ENCODE measurements at places on chromosomes 6 and 20.
A peak's percentile ranks its signal among the peaks of the same experiment; 100 is the strongest.

GRCh38 chr6:32974541-32975308, 6.3 kb downstream of the BRD2 start:
- no peak for DNase-seq

GRCh38 chr6:14396826-14397517, 279.4 kb downstream of the CD83 start:
- DNase-seq: no peak

GRCh38 chr20:24672886-24673677, 203.7 kb downstream of the SYNDIG1 start:
- DNase-seq: no peak

- no peak for DNase-seq
These were observed 73.8 kb downstream of the SCML4 start for GRCh38 chr6:107750176-107750797.

GRCh38 chr20:1669304-1669703, 11.7 kb upstream of the SIRPG start:
- DNase-seq: no peak

GRCh38 chr6:148723484-148723883, 23.3 kb upstream of the UST start:
- DNase-seq: no peak

DNA sequence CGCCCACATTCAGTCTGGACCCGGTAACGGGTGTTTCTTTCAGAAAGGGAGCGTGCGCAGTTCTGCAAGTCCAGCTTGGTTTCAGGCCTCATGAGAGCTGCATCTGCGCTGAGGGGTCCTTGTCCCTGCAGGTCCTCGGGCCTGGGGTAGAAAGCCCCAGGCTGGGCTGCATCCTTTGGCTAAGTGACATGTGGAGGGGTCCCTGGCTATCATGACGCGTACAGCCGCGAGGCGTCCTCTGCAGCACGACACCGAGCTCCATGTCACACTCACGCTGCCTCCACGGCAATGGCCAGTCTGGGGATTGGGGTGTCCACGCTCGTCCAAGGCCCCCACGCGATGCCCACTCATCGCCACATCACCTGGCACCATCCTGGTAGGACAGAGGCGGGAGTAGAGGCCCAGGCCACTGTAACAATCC, 1.7 kb upstream of the KIF25 start:
- no peak for DNase-seq

DNA sequence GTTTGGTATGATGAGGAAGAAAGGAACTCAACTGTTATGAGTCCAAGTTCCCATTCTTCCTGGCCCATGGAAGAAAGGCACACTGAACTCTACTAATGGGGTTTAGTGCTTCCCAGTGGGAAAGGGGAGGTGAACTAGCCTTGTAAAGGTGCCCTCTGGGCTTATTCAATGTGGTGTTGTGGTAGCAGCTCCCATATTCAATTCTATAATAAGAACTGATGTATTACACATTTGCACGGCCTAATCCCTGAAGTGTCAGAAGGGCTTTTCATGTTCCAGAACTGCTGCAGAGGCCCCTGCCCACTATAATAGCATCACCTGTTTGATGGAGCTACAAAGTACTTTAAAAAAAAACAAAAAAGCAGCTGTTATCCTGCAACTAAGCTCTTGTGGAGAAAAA, 17.1 kb downstream of the PRKN start:
- DNase-seq: no peak

GRCh38 chr6:147717991-147718390, 209.5 kb downstream of the SAMD5 start:
- DNase-seq: no peak

DNA sequence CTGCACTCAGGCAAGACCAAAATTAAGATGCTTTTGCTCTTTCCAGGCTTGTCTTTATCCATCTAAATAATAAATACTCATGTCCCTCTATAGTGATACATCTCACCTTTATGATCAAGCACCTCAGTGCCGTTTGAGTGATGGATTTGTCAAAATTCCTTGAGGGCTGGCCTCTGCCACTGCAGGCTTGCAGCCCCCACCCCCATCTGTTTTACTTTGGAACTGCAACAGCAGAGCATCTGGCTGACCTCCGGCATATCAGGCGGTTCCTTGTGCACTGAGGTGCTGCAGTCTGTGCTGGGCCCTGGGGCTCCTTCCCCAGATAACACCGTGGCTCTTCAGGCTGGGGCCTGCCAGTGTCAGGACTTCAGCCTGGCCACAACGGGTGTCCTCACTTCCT, 386.9 kb downstream of the CDH26 start:
- DNase-seq: no peak

DNA sequence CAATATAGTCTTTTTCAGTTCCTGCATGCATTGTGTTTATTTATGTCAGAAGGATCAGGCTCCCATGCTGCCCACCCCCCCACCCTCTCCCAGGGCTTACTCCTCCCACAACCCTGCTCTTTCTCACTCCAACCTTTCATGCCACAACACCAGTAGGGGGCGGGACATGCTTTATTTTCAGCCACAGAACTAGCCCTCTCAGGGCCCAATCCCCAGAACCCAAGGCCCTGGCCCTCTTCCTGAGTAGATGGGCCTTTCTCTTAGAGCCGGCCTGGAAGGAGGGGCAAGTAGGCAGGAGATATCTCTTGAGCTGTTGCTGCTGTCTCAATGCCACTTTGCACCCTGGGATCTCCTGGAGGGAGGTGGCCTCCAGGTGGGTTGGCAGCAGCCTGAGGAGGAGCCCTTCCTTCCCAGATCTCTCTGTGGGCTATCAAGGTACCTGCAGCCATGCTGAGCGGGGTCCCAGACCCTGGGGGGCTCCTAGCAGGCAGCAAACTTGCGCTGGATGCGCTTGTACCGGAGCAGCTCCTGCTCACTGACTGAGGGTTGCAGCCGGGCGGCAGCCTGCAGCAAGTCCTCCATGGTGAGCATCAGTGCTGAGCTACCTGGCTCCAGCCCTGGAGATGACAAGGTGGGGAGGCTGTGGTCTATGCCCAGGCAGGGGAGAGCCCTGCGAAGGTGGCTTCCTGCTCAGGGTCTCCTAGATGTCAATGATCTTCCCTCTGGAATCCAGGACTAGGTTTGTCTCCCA, 3.5 kb downstream of the GNMT start:
- peak; percentile 50 for DNase-seq

DNA sequence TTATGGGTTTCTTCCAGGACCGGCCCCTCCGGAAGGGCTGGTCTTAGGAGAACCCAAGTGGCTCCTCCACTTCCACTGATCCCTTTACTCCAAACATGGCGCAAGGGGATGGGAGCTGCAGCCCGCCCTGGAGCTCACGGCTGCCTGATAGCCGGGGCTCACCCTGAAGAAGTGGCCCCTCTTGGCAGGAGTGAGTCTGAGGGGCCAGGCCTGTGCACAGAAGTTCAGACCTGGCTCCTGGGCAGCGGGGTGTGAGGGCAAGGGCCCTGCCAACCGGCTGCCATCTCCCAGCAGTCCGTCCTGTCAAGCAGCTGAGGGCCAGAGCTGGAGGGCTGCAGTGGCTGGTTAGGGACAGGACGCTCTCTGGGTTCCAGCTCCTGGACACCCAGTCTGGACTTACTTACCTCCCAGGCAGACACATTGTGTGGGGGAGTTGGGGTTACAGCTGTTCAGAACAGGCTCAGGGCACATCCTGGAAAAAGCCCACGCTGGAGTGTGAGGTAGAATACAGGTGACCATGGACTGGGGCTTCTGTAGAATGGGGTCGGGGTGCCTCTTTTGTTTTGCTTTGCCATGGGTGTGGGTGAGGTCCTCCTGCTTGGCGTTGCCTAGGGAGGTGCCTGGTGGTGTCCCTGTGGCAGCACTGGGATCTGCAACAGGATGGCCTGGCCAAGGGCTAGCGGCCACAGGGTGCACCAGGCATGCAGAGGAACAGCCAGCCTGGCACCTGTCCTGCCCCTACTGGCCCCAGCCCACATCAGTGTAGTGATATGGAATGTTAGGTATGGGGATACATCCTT, 88.4 kb downstream of the ASXL1 start:
- DNase-seq: no peak
